Stimulated activated CD4-positive, alpha-beta T cell treated with anti-CD3 and anti-CD28 coated beads, TNF-alpha, amount 100 ng/mL, for 4 hours (primary cell): ENCODE measurements at places on chromosomes 12 and 14.
A peak's percentile ranks its signal among the peaks of the same experiment; 100 is the strongest.

DNA sequence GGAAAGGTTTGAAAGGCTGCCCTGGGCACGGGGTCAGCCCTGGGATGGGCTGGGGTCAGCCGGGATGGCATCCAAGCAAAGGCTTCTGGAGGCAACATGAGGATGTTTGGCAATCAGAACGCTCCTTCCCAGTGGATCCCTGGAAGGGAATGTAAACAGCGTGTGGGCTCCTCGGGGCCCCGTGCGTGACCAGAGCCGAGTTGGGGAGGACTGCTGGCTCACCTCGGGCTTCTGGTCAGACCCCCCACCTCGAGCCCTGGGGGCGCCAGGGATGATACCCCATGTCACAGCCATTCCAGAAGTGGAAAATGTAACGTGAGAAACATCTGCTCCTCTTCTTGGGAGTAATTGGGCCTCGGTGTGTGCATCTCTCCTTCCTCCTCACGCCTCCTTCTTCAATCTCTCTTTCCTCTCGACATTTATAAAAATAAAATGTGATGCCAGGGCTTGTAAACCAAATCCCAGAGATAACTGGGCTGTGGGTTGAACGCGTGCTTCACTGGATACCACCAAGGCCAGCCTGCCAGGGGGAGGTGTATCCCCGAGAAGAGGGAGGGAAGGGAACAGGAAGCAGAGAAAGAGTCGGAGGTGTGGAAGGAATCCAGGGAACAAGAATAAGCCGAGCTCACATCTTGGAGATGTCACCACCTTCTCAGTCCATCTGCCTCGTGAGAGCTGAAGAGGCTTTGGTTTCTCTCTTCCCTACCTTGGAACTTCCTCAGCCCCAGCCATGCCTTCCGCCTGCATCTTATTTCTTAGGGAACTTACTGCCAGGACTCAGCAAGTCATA, 144.8 kb downstream of the NUAK1 start:
- no peak for DNase-seq

DNA sequence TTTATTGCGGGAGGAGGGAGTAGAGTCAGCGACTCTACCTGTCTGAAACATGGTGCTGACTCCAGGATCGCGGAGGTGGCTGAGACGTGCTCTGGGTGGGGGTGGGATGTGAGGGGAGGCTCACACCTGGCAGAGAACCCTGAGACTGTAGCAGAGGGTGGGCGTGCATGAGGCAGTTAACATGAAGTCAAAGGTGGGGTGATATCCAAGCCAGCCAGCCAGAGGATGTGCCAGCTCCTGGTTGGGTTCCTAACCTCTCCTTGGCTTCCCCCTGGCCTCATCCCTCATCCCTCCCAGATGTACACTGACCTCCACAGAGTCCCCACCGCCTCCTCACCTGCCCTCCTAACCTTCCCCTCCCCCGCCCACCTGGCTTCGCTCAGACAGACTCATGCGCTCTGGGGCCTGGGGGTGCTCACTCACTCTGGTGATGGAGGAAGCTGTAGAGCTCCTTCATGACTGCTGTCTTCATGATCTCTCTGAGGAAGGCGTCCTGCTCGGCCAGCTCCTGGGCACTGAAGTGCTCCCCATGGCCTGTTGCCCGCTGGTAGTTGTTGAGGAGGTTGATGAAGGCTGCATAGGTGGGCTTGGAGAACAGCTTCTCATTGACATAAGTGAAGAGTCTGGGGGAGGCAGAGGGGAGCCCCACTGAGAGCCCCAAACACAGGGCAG, 9.3 kb downstream of the ENDOU start:
- no peak for DNase-seq

DNA sequence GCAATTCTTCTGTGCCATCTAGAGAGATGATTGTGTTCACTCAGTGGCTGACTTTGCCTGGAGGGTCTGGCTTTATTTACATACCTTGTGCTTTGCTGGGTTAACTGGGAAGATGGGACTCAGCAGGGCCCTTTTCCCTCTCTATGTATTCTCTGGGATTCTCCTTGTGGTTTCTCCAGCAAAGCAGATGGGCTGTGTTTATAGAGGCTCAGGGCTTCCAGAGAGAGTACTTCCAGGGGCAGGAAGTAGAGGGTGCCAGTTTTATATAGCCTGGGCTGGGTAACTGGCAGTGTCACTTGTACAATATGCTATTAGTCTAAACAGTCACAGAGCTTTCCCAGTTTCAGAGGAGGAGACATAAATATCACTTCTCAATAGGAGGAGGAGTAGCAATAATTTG, 509.9 kb downstream of the DIO2 start:
- no peak for DNase-seq

DNA sequence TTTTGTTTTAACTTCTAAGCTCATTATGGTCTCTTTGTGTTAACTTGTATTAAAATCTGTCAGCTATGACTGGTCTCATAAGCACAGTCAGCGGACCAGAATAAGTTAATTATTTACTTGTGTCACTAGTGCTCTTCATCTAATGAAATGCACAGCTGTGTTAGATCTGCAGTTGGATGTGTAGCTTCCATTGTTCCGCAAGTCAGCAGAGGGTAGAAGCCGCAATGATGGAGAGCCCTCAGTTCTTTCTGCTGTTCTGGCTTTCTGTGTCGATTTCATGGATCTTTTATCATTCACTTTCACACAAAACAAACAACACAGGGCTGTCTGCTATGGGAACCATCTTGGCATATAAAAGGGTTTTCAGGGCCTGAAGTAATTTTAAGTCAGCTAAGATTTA, 89.3 kb upstream of the RFX4 start:
- no peak for DNase-seq

DNA sequence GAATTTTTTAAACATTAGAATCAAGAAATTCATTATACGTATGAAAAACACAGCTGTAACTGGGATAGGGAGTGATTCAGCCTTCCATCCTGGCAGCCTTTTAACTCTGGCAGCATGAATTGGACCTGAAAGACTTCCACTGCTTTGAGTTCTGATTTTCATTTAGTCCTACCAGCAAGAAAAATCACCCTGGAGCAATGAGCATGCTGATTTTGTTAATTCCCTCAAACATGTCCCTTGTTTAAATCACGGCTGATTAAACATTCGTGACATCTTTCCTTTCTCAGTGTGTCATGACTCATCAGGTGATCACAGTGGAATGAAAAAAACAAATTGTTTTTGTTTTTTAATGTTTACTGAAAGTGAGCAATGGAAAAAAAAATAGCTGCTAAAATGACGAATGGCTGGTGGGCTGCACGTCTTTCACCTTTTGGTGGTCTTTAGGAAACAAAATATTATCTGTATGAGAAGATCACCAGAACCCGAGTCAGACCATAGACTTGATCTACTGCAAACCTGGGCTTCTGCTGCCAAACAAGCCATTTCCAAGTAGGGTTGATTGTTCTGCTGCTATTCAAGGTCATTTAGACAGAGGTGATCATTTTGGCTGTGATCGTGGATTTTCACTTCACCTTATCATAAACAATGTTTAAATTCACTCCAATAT, 67.0 kb upstream of the CAND1 start:
- no peak for DNase-seq

DNA sequence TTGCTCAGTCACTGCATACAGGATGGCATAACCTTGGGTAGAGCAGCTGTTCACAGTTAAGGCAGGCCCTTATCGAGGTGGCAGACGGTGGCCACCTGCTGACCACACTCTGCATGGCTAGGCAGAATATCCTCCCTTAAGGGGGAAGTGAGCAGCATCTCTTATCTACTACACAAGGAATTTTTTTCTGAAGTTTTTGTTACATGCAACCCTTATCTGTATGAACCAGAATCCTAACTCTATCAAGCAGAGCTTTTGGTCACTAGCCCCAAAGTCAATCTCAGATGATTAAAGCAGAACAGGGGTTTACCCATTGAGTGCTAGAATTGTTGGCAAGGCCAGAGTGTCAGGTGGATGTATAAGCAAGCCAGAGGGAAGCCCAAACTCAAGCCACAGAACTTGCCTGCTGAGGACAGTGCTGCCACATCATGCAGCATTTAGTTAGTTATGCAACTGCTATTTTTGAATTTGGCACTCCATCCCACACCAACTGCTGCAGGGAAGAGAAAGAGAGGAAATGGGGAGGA, 192.8 kb downstream of the TBX5 start:
- no peak for DNase-seq

GRCh38 chr14:21915826-21916225, 242.2 kb upstream of the OR4E1 start:
- no peak for DNase-seq

DNA sequence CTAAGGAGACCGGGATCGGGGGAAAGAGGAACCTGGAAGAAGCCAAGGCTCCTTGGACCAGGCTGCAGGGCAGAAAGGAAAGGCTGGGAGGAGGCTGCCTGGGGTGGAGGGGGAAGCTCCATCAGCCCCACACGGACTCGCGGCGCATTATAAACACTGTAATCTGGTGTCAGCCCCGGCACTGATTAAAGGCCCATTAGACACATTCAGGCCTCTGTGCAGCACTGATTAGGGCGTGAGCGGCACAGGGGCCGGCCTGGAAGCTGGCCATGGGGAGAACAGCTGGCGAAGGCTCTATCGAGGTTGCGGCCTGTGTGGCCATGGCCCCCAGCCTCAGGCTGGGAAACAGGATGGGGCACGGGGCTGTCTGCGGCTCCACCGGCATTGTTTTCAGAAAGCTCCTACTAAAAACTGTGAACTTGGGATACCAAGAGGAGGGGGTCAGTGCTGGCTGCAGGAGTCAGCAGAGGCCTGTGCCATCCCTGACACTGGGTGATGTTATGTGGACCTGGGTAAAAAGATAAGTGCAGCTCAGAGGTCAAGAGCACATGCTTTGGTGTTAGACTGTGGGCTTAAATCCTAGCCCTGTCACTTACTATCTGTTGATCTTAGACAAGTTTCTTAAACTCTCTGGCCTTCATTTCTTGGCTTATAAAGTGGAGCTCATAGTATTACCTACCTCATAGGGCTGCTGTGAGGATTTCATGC, 10.6 kb downstream of the ACVRL1 start:
- DNase-seq, result no peak

DNA sequence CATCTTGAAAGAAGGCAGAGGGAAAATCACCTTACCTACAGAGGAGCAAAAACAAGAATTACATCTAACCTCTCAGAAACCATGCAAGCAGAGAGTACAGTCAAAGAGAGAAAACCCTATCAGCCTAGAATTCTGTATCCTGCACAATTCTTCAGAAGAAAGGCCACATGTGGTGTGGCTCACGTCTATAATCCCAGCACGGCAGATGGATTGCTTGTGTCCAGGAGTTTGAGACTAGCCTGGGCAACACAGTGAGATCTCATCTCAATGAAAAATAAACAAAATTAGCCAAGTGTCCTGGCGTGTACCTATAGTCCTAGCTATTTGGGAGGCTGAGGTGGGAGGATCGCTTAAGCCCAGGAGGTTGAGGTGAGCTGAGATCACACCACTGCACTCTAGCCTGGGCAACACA, 48.2 kb downstream of the ATF7 start:
- no peak for DNase-seq

DNA sequence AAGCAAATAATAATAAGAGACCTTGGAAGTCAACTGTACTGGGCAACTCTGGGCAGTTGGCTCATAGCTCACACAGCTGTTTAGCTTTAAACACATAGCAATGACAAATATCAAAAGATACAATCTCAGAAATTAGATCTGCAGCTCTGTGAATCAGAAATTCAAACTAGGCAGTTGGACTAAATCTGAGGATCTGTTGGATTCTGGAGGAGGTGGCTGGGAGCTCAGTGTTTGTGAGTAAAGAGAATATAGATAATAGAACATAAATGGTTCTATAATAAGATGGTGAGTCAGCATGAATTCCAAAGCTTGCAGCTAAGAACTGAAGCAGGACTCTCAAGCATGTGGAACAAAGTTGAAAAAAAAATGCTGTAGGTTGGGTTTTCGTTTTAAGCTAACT, 1949.4 kb upstream of the SEL1L start:
- DNase-seq, result no peak

- DNase-seq, result peak; percentile 41
These were observed 1.6 kb downstream of the DGKA start for GRCh38 chr12:55932551-55932910.

- no peak for DNase-seq
These were observed 64.5 kb downstream of the CAND1 start for GRCh38 chr12:67333649-67334048.

DNA sequence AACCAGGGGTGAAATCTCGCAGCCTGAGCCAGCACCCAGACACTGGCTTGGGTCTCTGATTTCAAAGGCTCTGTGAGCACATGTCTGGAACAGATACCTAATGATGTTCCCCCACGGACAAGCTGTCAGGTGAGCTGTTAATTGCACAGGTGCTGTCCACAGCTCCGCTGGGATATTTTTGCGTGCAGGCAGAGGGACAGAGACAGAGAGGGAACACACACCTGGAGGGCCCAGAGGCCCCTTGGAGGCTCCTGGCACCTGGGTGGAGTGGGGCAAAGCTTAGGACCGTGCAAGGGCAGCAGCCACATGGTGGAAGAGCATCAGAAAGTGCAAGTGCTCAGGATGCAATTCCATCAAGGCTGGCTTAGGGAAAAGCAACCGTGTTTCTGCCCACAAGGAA, 57.3 kb downstream of the ARL6IP4 start:
- no peak for DNase-seq

GRCh38 chr14:100033347-100034075, 31.7 kb upstream of the EVL start:
- no peak for DNase-seq

GRCh38 chr14:79552778-79553177, 658.5 kb downstream of the DIO2 start:
- DNase-seq, result no peak

GRCh38 chr12:29733060-29733459, 50.7 kb downstream of the TMTC1 start:
- no peak for DNase-seq

- no peak for DNase-seq
These were observed 37.5 kb downstream of the PRORP start for GRCh38 chr14:35159742-35160409.

DNA sequence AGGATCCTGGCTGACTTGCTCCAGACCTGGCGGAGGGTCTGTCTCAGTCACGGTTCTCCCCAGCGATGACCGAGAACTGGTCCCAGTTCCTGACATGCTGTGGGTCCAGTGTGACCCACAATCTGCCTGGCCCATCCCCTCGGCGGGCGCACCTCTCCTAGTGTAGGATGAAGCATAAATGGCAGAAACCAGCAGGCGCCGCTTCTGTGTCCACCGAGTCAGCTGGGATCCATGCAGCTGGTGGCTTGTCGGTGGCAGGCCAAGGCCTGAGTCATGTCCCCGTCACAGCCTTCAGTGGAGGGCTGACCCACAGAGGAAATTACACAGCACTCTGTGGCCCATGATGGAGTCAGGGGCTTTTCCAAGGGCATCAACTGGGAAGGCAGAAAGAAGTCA, 38.5 kb downstream of the NFKBIA start:
- no peak for DNase-seq

DNA sequence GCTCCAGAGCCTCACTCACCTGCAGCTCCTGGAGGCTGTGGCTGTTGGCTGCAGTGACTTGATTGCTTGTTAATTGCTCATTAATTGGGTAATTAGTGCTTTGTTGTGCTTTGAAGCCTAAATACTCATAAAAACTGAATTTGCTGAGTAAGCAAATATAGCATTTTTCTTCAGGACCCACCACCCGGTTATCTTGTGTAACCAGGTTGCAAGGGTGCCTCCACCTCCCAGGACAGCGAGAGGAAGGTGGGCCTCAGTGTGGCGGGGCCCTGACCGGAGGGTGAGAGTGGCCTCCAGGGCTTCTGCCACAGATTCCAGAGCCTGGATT, 48.7 kb downstream of the FBRSL1 start:
- DNase-seq, result no peak
